ENCODE measurements at places on chromosomes 11 and 22.

GRCh38 chr11:43947815-43948214 is 5.4 kb downstream of the C11orf96 start:
- no peak for DNase-seq

DNA sequence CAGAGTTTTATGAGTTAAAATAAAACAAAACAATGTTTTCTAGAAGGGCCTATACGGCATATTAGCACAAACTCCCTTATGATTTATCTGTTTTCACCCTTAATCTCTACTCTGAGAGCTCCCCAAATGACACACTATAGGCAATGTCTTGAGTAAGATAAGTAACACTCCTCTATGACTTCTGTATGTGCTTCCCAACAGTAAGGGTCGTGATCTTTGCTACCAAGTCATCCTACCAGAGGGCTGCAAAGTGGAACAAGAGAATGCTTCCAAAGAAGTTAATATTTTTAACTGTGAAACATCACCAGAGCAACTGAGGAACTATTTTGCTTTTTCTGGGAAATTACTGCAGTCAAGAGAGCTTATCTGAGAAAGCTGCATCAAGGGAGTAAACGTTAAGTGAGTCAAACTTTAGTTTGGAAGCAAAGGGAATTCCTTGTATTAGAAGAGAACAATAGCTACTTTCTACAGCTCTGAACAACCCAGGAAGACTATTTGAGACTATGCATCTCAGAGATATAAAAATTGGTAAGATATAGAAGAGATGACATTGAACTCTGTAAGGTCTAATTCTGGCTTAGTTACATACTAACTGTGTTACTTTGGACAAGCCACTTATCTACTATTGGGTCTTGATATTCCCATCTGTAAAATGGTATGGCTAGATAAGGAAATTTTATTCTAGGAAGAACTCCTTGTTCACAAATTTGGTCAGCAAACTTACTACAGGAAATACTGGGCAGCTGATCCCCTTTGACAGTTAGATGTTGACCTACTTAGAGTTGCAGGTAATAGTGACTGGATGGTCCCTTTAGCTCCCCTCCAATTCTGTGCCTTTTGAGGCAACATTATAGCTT is 43.7 kb upstream of the CCDC34 start:
- no peak for DNase-seq

GRCh38 chr11:69138265-69138664 is 17.5 kb upstream of the SMIM38 start:
- no peak for DNase-seq

DNA sequence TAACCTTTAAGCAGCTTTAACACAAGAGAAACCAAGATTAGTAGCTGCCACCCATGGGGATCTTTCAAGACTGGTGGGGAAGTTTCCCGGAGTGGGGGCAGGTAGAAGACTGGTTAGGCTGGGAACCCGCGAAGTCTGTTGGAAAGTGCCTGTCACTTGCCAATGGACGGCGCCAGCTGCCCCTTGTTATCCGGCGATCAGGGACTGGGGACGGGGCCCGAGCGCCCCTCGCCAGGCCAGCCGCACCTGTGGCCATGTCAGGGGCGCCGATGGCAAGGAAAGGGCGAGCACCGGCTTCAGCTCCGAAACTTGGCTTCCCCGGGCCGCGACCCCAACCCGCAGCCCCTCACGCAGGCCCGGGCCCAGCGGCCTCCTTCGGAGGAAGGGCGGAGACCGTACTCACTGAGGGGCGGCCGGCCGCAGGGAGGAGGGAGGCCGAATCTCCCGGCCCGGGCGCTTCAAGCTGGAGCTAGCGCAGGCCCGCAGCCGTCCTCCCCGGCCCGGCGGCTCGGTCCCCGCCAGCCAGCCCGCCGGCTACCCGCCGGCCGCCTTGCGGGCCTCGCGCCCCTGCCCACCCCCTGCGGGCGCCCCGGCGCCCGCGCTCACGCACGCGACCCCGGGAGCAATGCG is 539 bp downstream of the EIF4ENIF1 start:
- DNase-seq: peak; percentile 56

- no peak for DNase-seq
Observed at GRCh38 chr22:39722501-39722900, 151.9 kb downstream of the CACNA1I start.

DNA sequence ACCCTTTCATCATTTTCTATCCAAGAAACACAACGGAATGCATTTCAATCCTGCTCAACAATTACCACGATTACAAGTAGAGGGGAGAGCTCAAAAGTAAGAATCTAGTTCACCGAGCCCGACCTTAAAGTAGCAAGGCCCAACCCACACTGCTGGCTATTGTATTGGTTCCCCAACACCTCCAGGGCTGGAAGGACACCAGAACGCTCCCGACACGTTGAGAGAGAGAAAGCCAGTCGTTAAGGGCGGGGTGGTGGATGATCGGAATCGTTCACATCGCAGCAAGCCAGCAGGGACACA is 690 bp downstream of the CKAP5 start:
- DNase-seq: no peak
